ENCODE measurements at places on chromosomes 5 and 9.
A peak's percentile ranks its signal among the peaks of the same experiment; 100 is the strongest.

- DNase-seq = no peak
Measured at GRCh38 chr9:13083366-13083765, 196.1 kb downstream of the MPDZ start.

- no peak for DNase-seq
Measured at GRCh38 chr5:135999406-136000139, 29.2 kb upstream of the TGFBI start.

DNA sequence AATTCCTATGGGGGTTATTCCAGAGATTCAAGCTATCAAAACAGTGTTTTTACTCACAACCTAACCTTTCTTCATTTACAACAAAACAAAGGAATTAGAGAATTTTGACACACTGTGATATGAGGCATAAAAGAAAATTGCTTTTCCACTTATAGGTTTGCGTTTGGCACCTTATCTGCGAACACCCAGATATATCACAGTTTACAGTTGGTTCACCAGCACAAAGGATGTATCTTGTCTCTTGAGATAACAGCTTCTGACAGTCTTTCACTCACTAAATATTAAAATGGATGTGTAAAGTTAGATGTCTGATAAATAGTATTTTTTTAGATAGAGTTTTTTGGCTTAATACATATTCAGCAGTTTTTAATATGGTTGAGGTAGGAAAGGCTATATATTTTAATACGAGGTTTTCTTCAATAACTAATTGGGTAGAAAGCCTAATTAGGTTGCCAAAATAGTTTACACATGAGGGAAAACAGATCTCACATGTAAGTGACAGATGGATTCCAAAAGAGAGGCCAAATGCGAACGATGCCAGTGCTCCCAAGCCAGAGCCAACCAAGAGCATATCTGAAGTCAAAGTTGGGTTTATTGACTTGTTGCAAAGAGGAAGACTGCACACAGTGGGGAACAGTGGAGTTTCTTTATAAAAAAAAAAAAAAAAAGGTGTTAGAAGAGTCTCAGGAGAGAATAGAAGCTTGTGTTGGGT is 1495.2 kb downstream of the MAT2B start:
- no peak for DNase-seq

DNA sequence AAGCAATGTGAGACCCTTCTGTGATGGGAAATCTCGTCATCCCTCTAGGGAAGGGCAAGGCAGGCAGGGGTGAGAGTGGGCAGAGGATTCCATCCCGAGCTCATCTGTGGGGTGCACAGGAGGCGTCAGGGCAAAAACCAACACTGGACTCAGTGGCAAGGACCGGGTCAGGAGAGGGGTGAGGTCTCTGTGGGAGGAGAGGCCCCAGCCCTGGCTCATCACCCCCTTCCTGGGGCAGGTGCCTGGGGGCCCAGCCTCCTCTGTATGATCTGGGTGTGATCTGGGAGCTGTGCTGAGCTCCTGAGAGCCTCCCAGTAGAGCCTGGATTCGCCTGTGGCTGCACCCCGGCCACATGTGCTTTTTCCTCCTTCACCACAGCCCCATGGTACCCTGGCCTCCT is 597 bp downstream of the SPATA31E1 start:
- peak; percentile 44 for DNase-seq

DNA sequence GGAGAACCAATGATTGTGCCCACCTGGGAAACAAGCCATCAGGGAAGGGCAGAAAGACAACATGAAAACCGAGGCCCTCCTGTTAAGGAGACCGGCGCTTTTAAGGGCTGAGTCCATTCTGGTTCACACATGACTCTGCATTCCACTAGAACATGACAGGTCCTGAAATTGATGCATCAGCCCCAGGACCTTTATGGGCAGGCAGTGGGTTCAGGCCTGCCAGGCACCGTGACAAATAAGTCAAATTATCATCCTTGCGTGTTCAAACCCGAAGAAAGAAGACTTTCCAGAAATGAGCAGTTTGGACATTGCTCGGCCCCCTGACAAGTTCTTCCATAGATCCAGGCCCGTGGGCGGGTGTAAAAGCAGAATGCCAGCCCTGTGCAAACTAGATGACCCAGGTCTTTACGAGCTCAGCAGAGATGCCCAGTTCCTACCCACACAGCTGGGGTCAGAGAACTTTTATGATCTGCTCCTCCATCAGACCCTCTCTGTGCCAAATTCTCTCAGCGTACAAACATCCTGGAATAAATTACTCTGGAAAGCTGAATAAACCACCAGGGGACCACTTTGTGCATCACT is 295.5 kb upstream of the WWC1 start:
- DNase-seq = no peak

GRCh38 chr9:35652829-35653209 is 2.1 kb upstream of the SIT1 start:
- DNase-seq = no peak

- DNase-seq = no peak
Measured at GRCh38 chr5:179153341-179153901, 93.2 kb downstream of the ZNF354C start.

GRCh38 chr5:107565791-107566767 is 104.7 kb downstream of the EFNA5 start:
- no peak for DNase-seq

GRCh38 chr9:22855980-22856379 is 409.4 kb downstream of the DMRTA1 start:
- DNase-seq = no peak

- DNase-seq = no peak
Measured at GRCh38 chr5:168156170-168156569, 135.3 kb upstream of the WWC1 start.

DNA sequence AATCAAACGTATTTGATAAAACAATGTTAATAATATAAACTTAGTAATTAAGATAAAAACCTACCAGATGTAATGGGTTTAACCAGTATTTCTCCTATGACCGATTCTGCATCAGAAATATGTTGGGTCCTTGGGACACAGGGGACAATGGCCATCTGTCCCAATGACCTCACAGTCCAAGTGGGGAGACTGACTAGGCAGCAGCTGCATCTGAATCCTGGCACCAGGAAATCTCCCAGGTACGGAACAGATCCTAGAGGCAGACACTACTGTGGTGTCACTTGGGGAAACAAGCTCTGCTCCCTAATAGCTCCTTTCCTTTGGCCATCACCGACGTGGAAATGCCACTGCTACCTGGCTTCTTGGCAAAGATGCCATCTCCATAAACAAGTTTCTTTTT is 81.8 kb upstream of the SARDH start:
- no peak for DNase-seq

GRCh38 chr5:137624786-137625349 is 111.0 kb downstream of the KLHL3 start:
- no peak for DNase-seq

DNA sequence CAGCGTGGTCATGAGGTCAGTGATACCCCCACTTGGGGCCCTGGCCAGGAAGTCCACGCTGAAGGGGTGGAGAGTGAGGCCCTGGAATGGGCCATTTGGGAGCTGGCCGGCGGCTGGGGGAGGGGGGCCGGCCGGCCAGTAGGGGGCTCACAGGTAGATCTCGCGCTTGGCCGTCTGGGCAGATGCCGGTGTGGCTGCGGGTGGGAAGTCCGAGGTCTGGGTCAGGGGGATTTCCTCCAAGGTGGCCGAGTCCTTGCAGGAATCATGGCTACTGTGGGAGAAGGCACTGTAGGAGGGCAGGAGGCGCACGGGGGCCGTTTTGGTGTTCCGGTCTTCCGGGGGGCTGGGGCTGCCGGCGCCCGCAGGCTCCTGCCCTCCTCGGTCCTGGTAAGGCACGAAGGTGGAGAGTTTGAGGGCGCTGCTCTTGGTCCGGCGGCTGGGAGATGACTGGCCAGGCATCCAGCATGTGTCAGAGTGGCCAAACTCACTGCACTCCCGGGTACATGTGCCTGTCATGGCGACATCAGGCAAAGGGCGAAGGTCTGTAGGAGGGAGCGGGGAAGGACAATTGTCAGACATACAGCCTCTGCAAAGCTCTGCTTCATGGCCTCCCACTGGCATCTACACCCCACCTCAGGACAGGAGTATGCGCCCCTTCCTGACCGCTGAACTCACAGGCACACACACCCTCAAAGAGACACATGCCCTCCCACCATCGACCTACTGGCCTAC is 24.1 kb downstream of the PCDH1 start:
- DNase-seq = no peak

DNA sequence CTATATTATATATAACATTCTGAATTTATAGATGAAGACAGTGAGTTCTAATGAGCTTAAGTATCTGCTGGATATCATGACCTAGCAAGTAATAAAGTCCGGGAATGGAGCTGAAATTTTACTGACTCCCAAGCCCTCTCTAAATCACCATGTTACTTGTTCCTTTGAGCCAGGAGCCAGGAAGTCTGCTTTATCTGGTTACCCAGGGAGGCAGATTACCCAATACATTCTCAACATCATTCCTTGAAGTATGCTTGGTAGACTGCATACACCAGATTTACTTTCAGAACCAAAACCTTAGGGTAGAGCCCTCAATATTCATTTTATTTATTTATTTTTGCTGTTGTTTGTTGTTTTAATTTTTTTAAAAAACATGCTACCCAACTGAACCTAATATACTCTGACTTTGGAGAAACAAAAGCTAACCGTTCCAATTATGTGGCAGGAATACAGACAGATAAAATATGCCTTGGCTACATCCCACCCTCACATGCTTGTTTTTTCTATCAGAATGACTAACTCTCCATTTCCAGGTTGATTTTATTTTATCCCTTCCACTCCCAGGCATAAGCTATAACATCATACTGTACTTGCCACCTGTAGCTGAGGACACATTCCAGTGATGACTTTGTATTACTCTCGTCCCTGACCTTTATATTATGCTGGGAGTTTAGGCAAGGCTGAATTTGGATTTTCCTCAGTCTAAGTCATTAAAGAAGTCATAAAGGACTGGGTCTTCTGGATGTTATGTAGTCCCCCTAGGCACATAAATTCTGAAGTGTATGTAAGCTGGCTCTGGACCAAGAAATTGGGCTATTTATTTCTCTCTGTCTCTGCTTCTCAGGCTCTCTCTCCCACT is 82.0 kb downstream of the YIPF5 start:
- no peak for DNase-seq

- DNase-seq = no peak
Measured at GRCh38 chr5:72387985-72388384, 67.8 kb downstream of the PTCD2 start.

- DNase-seq = no peak
Measured at GRCh38 chr9:134981829-134982228, 64.1 kb upstream of the FCN1 start.

DNA sequence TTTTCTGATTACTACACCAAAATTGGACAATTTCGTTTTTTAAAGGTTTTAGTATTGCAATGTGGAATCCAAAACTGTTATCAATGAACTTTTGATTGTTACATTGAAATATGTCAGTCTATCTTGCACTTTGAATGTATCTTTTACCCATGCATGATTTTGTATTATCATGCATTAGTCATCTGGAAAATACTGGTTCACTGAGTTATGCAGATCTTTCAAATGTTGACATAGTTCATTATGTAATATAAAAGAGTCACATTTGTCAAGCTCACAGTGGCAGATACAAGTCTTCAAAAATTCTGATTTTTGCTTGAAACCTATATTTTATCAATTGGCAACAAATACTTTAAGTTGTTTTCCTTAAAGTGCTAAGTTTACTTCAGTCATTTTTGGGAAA is 85.2 kb downstream of the NR3C1 start:
- DNase-seq = no peak

DNA sequence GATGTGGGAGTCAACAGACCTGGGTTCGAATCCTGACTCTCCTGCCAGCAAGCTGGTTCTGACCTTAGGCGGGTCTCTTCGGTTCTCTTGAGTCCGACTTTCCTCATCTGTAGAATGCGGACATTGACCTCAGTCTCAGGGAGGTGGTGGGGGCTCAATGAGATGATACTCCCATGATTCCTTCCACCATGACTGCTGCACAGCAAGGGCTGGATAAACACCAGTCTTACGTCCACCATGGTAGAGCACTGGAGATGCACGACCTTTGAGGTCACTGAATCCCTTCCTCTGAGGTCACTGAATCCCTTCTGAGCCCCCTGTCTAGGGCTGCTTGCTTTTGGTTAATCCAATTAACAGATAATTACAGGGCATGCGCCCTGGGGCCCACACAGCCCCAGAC is 12.5 kb upstream of the SMIM23 start:
- no peak for DNase-seq

DNA sequence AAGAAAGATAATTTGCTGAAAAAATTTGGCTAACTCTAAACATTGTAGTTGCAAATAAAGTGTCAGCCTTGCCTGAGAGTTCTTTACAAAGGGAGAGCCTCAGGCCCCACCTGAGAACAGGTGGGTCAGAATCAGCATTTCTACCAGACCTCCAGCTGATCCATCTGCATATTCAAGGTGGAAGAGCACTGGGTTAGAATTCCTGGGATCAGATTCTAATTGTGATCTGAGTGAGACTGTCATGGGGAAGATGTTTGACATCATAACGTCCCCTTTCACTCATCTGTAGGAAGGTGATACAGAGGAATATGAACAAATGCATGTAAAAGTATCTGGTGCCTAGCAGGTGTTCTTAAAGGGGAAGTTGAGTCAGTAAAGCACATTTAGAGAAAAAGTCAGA is 54.6 kb downstream of the FBXL7 start:
- DNase-seq = no peak

GRCh38 chr9:136624184-136624951 is 38.3 kb upstream of the EGFL7 start:
- DNase-seq = no peak

DNA sequence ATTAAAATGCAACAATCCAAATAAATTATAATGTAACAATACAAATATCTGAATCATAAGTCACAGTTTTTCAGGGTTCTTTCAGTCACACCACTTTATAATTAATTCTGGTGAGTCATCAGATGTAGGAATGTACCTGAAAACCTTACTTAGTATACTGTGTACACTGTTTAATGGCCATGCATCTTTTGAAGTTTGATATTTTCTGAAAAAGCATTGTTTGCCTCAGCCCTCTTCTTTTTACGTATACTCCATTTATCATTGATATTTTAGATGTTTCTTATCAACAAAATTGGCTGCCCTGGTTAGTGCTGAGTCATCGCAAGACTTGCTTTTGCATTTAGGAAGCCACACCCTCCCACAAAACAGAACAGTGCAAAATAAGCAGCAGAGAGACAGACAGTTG is 218.6 kb downstream of the PJA2 start:
- DNase-seq = no peak

GRCh38 chr5:139961435-139962157 is 81.5 kb downstream of the NRG2 start:
- DNase-seq = peak; percentile 37

- DNase-seq = no peak
Measured at GRCh38 chr9:134882204-134882785, 1.7 kb downstream of the FCN2 start.

GRCh38 chr5:123220621-123221146 is 131.6 kb downstream of the PRDM6 start:
- no peak for DNase-seq

Data from type B pancreatic cell (in vitro differentiated cells).